Stimulated activated CD8-positive, alpha-beta memory T cell treated with anti-CD3 and anti-CD28 coated beads, Interleukin-4, amount 100 ng/mL, for 4 hours (primary cell): ENCODE measurements at places on chromosomes 7 and 10.

DNA sequence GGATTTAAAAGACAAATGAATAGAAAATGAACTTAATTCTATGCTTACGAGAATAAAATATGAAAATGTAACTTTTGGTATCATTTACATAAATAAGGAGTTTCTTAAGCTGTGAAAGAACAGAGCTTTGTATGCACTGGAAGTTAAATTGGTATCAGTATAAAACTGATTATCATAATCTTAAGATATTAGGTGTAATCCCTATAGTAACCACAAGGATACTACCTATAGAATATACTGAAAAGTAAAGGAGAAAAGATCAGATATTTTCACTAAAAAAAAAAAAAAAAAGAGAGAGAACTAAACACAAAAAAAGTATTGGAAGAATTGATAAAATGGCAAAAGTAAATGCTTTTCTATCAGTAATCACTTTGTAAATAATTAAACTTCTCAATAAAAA is 100.1 kb downstream of the TWIST1 start:
- DNase-seq = no peak

GRCh38 chr10:27680691-27681605 is 64.7 kb downstream of the MKX start:
- no peak for DNase-seq

GRCh38 chr10:98320486-98321185 is 52.6 kb upstream of the LOXL4 start:
- DNase-seq = no peak

- no peak for DNase-seq
Observed at GRCh38 chr10:98790817-98791216, 344.1 kb upstream of the HPS1 start.

GRCh38 chr7:139362981-139363380 is 3.3 kb downstream of the LUC7L2 start:
- no peak for DNase-seq

- no peak for DNase-seq
Observed at GRCh38 chr7:121558288-121558687, 162.2 kb upstream of the FAM3C start.

DNA sequence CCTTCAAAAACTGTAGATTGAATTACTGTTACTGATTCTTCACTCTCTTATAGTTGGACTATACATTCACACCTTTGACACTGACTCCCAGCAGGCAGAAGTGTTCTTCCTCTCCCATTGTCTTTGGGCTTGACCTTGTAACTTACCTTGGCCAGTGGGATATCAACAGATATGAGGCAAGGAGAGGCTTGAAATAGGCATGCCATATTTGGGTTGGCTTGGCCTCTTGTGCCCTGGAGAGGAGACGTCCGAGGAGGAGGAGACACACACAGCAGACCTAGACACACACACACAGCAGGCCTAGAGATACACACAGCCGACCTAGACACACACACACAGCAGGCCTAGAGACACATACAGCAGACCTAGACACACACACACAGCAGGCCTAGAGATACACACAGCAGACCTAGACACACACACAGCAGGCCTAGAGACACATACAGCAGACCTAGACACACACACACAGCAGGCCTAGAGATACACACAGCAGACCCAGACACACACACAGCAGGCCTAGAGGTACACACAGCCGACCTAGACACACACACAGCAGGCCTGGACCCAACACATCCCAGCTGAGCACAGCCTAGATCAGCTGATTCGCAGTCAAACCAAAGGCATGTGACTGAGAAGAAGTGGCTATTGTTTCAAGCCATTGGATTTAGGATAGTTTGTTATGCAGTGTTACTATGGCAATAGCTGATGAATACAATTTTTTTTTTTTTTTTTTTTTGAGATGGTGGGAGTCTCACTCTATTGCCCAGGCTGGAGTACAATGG is 12.5 kb upstream of the GNA12 start:
- no peak for DNase-seq

DNA sequence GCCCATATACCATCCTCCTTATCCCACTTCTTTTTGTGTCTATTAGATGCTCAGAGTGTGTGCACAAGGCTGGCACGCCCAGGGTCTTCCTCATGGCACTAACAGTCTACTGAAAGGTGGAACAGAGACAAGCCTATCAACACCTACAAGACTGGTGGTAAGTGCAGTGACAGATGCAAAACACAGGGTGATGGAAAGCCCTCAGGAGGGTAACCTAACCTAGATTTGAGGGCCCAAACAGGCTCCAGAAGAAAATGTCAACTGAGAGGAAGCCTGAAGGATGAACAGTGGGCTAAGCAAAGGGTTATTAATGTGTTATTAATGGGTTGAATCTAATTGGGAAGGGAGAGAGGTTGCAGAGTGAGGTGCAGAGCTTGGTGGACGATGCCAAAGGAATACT is 1.2 kb upstream of the FAS start:
- no peak for DNase-seq

- no peak for DNase-seq
Observed at GRCh38 chr10:55747244-55747643, 613.8 kb downstream of the ZWINT start.

- no peak for DNase-seq
Observed at GRCh38 chr7:70704831-70705346, 427.1 kb upstream of the GALNT17 start.

GRCh38 chr7:42677751-42678699 is 233.8 kb downstream of the C7orf25 start:
- DNase-seq = no peak

DNA sequence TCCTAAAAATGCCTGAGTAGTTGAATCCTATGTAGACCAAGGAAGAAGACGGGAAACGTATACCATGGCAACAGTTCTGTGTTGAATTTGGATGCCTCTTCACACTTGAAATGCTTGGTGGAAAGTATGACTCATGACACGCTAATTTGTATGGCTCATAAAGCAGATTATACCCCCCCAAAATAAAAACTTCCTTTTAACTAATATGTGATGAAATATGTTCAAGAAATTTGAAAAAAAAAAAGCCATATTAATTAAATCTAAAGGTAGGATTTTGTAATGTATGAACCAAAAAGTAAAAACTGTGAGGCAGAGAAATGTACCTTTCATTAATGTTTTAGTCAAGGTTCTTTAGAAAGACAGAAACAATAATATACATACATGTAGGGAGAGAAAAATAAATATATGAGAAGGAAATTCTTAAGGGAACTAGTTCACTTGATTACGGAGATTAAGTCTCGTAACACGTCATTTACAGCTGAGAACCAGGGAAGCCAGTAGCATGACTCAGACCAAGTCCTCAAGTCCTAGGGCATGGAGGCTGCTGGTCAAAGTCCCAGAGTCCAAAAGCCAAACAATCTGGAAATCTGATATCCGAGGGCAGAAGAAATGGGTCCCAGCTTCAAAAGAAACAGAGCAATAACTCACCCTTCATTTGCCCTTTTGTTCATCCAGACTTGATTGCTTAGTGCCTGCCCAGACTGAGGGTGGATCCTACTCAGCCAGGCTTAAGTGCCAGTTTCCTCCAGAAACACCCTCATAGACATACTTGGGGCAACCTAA is 485.1 kb downstream of the SEMA3D start:
- DNase-seq = no peak

- no peak for DNase-seq
Observed at GRCh38 chr7:7761340-7761973, 43.0 kb upstream of the RPA3 start.

DNA sequence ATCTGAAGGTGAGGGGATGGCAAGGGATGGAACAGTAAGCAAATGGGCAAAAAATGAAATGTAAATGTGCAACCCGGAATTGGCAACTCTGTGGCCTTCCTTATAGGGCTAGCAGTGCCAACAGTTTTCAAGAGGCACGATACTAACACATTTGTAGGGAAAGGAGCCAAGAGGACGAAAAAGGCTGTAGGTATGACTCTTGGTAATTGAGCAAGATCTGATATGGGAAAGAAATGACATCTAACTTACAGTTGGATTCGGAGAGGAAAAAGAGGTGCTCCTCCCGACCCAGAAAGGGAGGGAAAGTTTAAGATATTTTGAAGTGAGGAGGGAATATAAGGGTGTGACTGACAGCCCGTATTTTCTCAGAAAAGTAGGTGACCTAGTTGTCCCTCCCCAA is 2.1 kb upstream of the CREM start:
- no peak for DNase-seq

DNA sequence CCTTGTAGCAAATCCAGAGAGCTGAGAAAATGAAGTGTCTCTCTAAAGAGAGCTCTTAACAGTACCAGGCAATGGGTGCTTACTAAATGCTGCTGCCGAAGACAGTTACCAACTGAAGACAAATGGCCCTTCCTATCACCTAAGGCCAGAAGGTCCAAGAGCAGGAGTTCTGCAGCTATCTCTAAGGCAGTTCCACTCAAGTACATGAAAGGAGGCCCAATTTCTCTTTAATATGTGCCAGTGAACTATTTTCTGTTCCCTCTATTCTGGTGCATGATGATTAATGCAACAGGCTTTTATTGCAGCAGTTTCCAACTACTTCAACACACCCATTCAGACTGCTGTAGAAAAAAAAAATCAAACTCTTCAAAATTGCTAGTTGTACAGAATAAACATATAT is 122.5 kb downstream of the SLC25A13 start:
- no peak for DNase-seq

GRCh38 chr7:156493942-156494341 is 146.6 kb upstream of the RNF32 start:
- DNase-seq = no peak

- no peak for DNase-seq
Observed at GRCh38 chr7:41328544-41328943, 374.3 kb downstream of the INHBA start.

GRCh38 chr7:140512317-140513000 is 33.2 kb upstream of the MKRN1 start:
- DNase-seq = no peak

GRCh38 chr10:3875842-3876235 is 90.8 kb upstream of the KLF6 start:
- no peak for DNase-seq

DNA sequence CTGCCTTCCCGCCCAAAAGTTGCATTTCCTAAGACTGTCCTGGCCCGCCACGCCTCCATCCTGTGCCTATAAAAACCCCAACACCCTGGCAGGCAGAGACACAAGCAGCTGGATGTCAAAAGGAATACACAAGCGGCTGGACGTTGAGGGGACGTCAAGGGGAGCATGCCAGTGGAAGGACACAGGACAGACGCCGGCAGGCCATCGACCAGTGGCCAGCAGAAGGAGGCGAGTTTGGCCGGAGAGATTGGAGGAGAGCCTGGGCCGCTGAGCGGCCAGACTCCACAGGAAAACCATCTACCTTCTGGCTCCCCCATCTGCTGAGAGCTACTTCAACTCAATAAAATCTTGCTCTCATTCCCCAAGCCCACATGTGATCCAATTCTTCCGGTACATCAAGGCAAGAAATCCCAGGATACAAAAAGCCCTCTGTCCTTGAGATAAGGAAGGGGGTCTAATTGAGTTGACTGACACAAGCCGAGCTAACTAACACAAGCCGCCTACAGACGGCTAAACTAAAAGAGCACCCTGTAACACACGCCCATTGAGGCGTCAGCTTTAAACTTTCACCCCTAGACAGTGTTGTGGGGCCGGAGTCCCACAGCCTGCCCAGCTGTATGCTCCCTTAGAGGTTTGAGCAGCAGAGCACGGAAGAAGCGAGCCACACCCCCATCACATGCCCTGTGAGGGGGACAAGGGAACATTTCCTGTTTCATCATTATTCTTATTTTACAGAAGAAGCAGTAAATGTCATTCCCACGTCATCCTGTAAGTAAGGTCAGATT is 150.3 kb upstream of the PHYHIPL start:
- DNase-seq = no peak

DNA sequence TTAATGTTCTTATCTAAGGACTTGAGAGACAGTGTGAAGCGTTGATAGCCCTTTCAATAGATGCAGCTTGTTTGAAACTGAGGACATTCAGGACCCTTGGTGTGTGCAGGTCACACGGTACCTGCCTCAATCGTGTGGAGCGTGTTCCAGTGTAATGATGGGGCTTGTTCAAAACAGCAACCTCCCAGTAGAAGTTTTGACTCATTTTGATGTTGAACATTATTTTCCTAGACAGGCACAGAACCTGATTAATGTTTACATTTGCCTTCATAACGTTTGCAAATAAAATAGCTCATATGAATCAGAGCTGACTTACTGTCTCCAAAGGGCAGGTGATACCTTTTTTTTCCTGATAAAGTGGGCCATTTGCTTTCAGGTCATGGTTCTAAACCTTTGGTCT is 21.3 kb downstream of the RBM17 start:
- DNase-seq = no peak

DNA sequence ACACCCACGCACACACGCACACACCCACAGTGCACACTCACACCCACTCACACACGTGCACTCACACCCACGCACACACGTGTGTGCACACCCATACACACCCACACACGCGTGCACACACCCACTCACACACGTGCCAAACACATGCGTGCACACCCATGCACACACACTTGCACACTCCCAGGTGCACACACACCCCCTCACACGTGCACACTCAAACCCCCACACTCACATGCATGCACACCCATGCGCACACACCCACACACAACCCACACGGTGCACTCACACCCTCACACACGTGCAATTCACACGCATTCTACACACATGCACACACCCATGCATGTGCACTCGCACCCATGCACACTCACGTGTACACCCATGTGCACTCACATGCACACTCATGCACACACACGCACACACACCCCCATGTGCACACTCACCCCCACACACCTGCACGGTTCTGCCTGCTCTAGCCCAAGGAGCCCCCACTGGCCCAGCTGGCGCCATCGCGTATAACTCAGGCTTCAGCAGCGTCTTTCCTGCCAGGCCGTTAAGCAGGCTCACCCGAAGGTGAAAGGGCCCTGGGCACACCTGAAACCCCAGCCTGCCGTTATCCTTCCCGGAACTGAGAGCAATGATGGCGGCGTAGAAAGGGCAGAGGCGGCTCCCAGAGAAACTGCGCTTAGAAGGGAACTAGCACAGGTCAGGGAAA is 63.9 kb upstream of the PDGFA start:
- no peak for DNase-seq

DNA sequence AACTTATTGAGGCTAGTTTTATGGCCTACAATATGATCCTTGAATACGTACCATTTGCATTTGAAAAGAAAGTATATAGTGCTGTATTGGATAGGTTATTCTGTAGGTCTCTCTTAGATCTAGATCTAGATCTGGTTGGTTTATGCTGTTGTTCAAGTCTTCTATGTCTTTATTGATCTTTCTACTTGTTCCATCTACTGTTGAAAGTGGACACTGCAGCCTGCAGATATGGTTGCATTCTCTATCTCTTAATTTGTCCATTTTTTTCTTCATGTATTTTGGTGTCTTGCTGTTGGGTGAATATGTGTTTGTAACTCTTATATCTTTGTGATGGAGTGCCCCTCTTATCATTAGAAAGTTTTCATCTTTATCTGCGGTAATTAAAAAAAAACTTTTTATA is 139.4 kb upstream of the PCDH15 start:
- no peak for DNase-seq
